ENCODE measurements at places on chromosomes 3 and 15. TPM values are rescaled to one million over a fixed set of nuclear protein-coding genes. Genes with fewer than 3 reads are reported as not detected.
A peak's percentile ranks its signal among the peaks of the same experiment; 100 is the strongest.

DNA sequence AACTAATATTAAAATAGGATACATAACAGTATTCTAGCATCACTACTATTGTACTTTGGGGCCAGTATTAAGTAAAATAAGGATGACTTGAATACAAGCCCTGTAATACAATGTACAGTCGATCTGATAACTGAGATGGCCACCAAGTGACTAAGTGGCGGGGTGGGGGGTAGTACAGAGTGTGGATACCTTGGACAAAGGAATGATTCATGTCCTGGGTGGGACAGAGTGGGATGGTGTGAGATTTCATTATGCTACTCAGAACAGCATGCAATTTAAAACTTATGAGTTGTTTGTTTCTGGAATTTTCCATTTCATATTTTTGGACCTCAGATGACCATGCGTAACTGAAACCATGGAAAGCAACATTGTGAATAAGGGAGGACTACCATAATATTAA, 46.0 kb downstream of the SLC7A14 start:
- no peaks in the 10 kb centered on the region for H3K36me3 ChIP-seq
- no peak for DNase-seq
- H3K4me3 ChIP-seq: no peak overlapping the region

- H3K27ac ChIP-seq: no peak overlapping the region
- H3K4me3 ChIP-seq: no peak overlapping the region
- no peak for DNase-seq
- H3K4me1 ChIP-seq: no peaks in the 10 kb centered on the region
- H3K36me3 ChIP-seq: no peaks in the 10 kb centered on the region
Observed at GRCh38 chr3:22122567-22122966, 371.6 kb upstream of the ZNF385D start.

The FRMD5 gene
- 1.2 TPM for total RNA-seq

GRCh38 chr15:95292785-95293450, 1037.6 kb upstream of the NR2F2 start:
- DNase-seq: no peak
- no peaks in the 10 kb centered on the region for H3K36me3 ChIP-seq
- H3K4me3 ChIP-seq: no peak overlapping the region

The SCAMP5 gene
- 5.6 TPM for total RNA-seq

DNA sequence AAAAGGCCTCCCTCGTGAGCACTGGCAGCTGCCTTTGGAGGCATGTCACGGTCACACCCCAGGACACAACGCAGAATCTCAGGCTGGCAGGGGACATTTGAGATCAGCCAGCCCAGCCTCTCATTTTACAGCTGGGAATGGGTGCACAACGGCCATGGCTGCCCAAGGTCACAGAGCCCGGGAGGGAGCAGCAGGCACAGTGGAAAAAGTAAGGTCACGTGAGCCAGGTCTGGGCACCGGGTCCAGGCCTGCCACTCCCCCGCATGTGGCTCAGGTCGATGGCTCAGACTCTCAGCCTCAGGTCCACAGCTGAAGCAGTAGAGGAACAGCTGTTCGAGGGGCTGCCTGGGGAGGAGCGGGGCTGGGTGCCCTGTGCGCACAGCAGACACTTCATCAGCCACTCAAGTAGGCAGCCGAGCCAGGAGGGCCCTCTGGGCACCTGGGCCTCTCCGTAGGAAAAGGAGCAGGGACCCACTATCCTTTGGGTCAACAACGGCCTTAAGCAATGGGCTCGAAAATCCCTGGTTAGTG, 260.6 kb downstream of the GOLGA6L6 start:
- H3K4me3 ChIP-seq: no peak overlapping the region
- no peak for DNase-seq
- H3K4me1 ChIP-seq: no peaks in the 10 kb centered on the region
- H3K27me3 ChIP-seq: no peaks in the 10 kb centered on the region

- no peak overlapping the region for H3K27ac ChIP-seq
- no peak for DNase-seq
- no peaks in the 10 kb centered on the region for H3K36me3 ChIP-seq
- H3K27me3 ChIP-seq: no peaks in the 10 kb centered on the region
Observed at GRCh38 chr15:66839506-66840112, 137.6 kb downstream of the SMAD6 start.

DNA sequence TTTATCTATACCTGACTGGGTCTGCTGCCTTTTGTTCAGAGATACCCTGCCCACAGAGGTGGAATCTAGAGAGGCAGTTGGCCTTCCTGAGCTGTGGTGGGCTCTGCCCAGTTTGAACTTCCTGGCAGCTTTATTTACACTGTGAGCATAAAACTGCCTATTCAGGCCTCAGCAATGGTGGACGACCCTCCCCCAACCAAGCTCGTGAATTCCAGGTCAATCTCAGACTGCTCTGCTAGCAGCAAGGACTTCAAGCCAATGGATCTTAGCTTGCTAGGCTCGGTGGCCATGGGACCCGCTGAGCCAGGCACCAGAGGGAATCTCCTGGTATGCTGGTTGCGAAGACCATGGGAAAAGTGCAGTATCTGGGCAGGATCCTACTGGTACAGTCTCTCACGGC, 270.2 kb downstream of the CADM2 start:
- DNase-seq: no peak
- H3K4me3 ChIP-seq: no peak overlapping the region
- no peaks in the 10 kb centered on the region for H3K4me1 ChIP-seq
- H3K27me3 ChIP-seq: no peaks in the 10 kb centered on the region

The SCG5 gene
- total RNA-seq: 2.6 TPM

DNA sequence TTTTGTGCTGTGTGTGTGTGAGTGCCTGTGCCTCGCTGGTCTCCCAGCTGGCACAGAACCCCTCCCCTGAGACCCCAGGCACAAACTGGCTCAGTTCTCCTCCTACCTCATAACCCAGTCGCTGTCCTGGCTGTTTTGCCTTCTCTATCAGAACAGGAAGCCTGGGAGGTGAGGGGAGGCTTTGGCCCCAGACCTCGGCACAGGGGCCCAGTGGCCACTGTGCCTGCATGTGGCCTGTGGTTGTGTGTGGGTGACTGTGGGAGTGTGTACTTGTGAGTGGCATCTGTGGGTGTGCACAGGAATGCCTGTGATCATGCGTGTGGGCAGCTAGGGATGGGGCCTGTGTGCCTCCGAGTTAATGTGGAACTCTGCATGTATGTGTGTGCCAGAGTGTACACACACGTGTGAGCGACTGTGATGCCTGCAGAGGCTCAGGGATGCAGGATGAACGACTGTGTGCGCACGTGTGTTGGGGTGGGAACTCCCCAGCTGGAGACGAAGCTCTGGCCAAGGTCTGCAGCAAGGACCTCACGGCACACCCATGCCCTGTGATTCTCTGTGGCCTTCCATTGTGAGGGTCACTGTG, 32.3 kb downstream of the PSTPIP1 start:
- no peak for DNase-seq
- H3K36me3 ChIP-seq: no peaks in the 10 kb centered on the region
- peaks cover 4% of the 10 kb centered on the region for H3K4me1 ChIP-seq

GRCh38 chr3:186258968-186259367, 103.1 kb downstream of the DGKG start:
- H3K27me3 ChIP-seq: no peaks in the 10 kb centered on the region
- H3K36me3 ChIP-seq: no peaks in the 10 kb centered on the region
- H3K4me1 ChIP-seq: no peaks in the 10 kb centered on the region
- H3K27ac ChIP-seq: no peak overlapping the region
- no peak for DNase-seq

The P2RY14 gene
- 1.2 TPM for total RNA-seq

DNA sequence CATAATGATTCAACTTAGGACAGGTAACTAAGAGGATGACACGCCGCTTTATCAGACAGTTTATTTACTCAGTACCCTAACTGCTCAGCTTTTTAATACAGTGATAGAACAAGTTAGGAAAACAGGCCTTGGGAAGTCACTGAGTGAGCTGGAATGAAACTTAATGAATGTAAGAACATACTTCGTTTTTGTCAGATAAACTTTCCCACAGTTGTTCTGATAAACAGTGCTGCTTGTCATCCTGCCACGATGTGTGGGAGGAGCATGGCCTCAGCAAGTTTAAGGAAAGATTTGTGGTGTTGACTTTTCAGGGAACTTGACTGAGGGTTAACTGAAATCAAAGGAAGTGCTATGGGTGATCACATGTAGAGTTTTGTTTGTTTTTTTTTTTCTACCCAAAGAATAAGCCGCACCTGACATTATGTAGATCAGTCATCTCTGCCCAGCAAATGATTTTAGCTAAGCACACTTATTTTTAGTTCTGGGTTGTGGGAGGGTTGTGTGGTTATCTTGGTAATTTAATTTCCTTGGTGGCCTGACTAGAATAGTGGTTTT, 5.6 kb upstream of the P2RY14 start:
- no peak overlapping the region for H3K27ac ChIP-seq
- H3K27me3 ChIP-seq: no peaks in the 10 kb centered on the region
- H3K36me3 ChIP-seq: no peaks in the 10 kb centered on the region
- H3K4me3 ChIP-seq: no peak overlapping the region

GRCh38 chr15:33411596-33412540, 101.1 kb downstream of the RYR3 start:
- no peaks in the 10 kb centered on the region for H3K4me1 ChIP-seq
- no peaks in the 10 kb centered on the region for H3K27me3 ChIP-seq
- H3K4me3 ChIP-seq: no peak overlapping the region
- no peak for DNase-seq
- no peak overlapping the region for H3K27ac ChIP-seq

DNA sequence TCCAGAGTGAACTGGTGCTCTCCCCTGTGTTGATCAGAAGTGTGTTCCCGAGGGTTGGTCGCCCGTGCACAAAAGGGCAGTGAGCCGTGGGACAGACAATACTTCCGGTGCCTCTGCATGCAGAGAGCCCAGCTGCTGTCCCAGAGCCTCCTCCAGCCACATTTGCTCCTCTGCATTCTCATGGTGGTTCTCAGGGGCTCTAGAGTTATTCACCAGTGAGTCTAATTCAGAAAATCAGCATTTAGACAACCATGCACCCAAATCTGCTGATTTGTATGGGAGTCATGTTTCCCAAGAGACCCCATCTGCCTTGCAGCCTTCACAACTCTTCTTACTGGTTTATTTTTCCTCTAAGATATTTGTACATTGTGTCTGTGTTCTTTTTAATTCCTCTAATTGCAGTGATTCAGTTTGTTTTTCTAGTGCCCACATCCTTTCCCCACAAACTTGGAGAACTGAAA, 107.0 kb upstream of the SPRED1 start:
- H3K4me3 ChIP-seq: no peak overlapping the region
- no peaks in the 10 kb centered on the region for H3K4me1 ChIP-seq
- no peaks in the 10 kb centered on the region for H3K27me3 ChIP-seq
- no peak for DNase-seq

DNA sequence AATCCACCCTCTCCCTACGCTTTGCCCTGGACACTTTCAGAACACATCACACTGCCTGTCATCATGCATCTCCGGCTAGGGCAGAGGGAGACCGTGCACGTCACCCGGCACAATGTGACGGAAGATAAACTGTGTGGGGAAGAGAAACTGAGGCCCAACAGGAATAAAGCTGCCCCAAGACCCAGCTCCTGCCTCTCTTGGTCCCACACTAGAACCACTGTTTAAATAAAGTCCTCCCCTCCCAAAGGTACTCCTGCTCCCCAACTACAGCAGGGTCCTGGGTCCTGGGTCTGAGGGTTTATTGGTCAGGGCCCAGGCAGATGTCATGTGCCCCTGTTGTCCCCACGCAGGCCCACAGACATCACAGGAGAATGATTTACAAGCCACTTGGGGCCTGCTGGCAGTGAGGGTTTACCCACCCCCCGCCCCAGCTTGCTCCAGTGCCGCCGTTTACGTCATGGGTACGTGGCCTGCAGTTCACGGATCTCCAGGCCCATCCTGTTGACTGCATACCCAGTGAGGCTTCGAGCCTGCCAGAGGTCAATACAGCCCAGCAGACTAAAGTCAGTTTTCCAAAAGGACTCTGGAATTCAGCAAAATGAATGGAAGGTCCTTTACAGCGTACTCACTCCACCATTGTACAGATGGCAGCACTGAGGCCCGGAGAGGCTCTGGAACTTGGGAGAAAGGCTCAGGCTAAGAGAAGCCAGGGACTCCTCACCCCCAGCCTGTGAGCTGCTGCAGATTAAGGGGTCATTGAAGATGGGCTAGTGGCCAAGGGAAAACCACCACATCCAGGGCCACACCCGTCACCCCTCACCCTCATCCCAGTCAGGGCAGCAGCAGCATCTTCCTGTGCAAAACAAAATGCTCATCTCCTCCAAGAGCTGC, 23.2 kb downstream of the ALS2CL start:
- no peak overlapping the region for H3K27ac ChIP-seq
- H3K27me3 ChIP-seq: no peaks in the 10 kb centered on the region
- no peaks in the 10 kb centered on the region for H3K4me1 ChIP-seq
- DNase-seq: no peak
- H3K36me3 ChIP-seq: no peaks in the 10 kb centered on the region

The PEX5L gene
- 6.1 TPM for total RNA-seq

- H3K27ac ChIP-seq: peak overlapping the region; percentile 83
- H3K4me1 ChIP-seq: peaks cover 20% of the 10 kb centered on the region
- H3K4me3 ChIP-seq: peak overlapping the region; percentile 65
- no peak for DNase-seq
- no peaks in the 10 kb centered on the region for H3K36me3 ChIP-seq
Observed at GRCh38 chr3:64266983-64267382, 41.7 kb upstream of the PRICKLE2 start.

DNA sequence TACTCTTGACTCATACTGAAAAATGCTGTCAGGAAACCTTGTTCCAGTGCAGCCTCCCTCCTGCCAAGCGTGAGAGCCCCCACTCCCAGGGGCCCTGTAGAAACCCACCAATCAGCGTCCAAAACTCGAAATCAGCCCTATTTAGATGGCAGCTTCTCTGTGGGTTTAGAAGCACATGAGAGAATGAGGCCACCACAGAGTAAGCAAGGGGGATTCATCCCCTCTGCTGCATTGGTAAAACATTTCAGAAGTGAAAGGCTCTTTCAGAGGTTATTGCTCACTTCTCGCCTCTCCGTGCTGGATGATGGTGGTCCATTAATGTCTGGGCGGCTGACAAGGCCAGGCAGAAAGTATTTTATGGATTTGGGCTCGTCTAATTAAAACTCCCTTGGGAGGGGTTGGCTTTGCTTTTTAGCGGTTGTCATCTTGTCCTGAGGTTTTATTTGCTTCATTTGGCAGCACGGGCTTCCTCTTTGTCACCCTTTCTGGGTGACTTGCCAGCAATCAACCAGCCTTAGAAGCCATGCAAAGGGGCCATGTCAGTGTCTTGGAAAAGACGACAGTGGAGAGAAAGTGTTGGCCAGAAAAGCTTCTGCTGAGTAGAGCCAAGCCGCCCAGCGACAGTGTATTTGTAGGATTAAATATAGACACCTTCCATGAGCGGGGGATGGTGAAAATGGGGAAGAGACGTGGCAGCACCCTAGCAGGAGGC, 145.5 kb downstream of the ATP10A start:
- no peak for DNase-seq
- H3K36me3 ChIP-seq: no peaks in the 10 kb centered on the region

- no peak overlapping the region for H3K27ac ChIP-seq
- H3K27me3 ChIP-seq: no peaks in the 10 kb centered on the region
- H3K36me3 ChIP-seq: no peaks in the 10 kb centered on the region
- H3K4me1 ChIP-seq: peaks cover 7% of the 10 kb centered on the region
- DNase-seq: no peak
Observed at GRCh38 chr3:196195664-196196265, 15.4 kb downstream of the ZDHHC19 start.

Data from ovary (tissue), 10 donors.